A172 (cell line): ENCODE measurements at places on chromosomes 1 and 21. TPM values are rescaled to one million over a fixed set of nuclear protein-coding genes. Genes with fewer than 3 reads are reported as not detected.
A peak's percentile ranks its signal among the peaks of the same experiment; 100 is the strongest.

DNA sequence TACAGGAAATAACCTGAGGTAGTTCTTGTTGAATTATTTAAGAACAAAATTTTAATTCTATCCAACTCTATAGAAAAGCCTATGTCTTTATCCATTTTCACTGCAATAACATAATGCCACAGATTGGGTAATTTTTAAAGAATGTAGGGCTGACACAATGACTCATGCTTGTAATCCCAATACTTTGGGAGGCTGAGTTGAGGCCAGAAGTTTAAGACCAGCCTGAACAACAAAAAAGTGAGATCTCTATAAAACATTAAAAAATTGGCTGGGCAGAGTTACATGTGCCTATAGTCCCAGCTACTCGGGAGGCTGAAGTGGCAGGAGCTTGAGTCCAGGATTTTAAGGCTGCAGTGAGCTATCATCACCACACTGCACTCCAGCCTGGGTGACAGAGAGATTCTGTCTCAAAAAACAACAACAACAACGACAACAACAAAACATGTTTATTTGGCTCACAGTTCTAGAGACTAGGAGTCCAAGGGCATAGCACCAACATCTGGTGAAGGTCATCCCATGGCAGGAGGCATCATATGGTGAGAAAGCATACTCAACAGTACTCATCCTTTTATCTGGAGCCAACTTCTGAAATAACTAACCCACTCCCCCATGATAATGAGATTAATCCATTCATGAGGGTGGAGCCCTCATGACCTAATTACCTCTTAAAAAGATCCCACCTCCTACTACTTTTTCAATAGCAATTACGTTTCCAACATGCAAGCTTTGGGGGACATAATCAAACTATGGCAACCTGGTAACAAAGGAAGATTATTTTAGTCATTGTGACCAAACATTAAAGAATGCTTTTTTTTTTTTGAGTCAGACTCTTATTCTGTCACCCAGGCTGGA is 59.6 kb downstream of the ABL2 start:
- DNase-seq = peak; percentile 62

DNA sequence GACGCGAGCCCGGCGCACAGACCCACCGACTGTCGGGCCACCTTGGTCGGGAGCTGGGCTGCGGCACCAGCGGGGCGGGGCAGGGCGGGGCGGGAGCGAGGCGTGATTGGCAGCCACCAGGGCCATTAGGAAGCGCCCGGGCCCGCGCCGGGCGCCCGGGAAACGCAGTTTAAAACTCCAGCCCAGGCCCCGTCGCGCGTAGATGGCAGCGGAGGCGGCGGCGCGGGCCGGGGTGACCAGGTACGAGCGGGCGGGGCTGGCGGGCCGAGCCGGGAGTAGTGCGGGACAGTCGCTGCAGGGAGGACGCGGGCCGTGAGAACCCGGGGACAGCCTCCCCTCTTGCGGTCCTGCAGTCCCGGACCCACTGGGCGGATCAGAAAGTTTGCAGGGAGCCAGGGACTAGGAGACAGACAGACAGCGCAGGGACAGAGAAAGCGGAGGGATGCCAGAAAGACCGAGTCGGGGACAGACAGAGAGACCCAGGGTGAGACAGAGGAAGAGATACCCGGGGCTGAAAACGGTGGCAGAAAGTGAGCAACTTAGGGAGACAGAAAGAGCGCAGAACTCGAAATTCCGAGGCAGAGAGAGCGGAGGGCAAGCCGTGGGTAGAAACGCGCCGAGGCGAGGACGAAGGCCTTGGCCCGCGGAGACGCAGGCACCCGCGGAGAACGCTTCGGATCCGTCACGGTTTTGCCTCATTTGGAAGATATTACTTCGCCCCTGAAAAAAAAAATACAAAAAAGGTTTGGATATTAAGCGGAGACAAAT is at the start of gene DMBX1:
Gene DMBX1, plus strand, starts transcription at position 199 of the 768 bp plus-strand sequence. CDS start 17,175 bp downstream, outside the sequence.
- DNase-seq = peak; percentile 13

DNA sequence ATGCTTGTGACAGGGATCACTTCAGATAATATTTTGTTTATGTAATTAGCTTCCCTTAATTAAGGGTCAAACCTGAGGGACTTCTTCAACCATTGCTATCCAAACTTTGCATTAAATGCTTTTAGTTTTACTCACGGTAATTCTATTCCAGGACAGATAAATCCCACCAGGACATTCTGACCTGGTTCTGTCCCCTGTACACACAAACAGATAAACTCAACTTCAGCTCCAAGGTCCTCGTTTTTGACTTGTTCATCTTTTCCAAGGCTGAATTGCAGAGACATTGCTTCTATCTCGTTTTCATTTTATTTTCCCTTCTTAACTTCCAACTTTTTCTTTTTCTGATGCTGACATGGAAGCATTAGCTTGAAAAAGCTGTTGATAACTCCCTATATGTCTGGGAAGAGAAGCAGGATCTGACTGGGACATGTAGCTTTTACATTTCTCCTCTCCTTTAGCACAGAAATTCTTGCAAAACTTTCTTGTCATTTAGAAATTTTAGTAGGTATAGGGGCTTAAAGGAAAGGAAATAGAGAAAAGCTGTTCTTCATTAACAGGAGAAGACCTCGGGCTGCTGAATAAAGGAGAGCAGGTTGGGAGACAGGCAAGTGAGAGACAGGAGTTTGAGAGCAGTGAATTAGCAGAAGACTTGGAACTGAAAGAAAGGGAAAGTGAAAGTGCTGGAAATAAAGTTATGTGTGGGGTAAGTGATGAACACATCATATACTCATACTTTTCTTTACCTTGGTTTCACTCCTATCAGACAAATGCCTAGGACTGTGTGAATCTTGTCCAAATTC is 231.7 kb upstream of the B3GALT2 start:
- DNase-seq = peak; percentile 70

DNA sequence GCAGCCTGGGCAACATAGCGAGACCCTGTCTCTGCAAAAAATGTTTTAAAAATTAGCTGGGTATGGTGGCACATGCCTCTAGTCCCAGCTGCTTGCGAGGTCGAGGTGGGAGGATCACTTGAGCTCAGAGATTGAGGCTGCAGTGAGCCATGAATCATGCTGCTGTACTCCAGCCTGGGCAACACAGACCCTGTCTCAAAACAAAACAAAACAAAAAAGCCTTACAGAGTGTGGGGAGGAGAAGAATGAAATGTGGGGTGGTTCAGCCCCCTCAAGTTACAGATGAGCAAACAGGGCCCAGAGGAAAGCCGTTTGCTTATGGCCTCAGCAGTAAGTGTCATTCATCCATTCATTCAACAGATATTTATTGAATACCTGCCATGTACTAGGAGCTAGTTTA is 40.7 kb downstream of the RPS6KA1 start:
- no peak for DNase-seq

DNA sequence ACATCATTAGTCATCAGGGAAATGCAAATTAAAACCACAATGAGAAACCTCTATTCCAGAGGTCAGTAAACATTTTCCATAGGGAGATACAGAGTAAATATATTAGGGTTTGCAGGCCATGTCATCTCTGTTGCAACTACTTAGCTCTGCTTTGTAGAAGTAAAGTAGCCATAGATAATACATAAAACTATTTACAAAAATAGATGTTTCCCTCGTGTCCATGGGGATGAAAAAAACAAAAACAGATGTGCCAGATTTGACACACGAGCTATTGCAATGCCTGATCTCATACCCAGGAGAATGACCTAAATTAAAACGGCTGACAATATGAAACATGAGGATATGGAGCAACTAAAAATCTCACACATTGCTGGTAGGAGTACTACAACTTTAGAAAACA is 17.3 kb downstream of the LTN1 start:
- no peak for DNase-seq

- DNase-seq = no peak
These were observed 15.9 kb upstream of the DISP1 start for GRCh38 chr1:222798975-222799374.

DNA sequence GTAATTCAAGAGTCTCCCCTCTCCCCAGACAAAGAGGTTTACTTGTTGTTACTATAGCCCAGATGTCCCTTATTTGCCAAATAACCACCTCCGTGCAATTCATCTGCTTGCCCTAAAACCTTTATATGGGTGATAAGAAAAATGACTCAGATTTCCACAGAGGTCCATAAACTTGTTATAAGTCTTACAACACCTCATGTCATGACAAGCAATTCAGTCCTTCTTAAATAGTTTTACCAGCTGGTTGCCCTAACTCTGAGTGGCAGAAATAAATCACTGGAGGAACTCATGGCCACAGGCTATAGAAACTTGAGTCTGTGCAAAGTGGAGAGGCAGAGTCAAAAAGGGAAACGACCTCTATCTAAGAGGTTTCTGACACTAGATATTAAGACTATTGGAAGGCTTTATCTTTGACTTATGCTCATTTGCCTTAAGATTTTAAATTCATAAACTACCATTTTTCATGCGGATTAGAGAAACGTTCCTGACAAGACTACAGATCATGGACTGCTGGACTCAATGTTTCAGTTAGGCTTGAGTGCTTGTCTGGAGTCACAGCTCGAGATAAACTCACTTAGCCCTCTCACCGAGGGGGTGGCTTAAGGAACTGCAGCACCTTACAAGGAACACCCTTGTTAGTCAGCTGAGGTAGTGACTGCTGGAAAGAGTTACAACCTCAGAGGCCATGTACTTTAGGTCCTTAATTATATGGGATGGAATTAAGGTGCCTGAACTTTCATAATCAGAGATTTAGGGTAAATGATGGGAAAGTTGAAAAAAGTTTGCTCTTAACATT is 662.5 kb upstream of the USP24 start:
- peak; percentile 18 for DNase-seq

GRCh38 chr1:203291201-203292096 is 13.9 kb upstream of the BTG2 start:
- no peak for DNase-seq

DNA sequence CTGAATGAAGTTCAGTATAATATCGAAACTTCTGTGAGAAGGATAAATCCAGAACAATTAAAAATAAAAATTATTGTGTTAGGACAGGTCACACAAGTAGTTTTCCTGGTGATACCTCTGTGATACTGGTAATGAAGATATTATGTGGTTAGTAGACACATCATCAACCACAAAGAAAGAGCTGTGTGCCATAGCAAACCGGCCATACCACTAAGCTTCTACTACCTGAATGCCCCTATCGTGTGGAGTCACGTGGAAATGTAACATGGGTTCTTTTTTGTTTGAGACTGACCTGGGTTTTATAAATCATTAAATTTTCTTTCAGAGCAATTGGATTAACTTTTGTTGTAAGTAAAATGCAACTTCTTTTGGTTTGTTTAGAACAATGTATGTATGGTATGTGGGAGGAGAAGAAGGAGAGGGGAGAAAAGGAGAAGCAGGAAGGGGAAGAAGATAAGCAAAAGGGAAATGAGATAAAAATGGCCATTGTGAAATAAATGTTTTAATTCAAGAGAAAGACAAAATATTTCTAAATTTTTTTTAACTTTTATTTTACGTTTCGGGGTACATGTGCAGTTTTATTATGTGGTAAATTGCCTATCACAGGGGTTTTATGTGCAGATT is 58.2 kb upstream of the LRRC8B start:
- no peak for DNase-seq

DNA sequence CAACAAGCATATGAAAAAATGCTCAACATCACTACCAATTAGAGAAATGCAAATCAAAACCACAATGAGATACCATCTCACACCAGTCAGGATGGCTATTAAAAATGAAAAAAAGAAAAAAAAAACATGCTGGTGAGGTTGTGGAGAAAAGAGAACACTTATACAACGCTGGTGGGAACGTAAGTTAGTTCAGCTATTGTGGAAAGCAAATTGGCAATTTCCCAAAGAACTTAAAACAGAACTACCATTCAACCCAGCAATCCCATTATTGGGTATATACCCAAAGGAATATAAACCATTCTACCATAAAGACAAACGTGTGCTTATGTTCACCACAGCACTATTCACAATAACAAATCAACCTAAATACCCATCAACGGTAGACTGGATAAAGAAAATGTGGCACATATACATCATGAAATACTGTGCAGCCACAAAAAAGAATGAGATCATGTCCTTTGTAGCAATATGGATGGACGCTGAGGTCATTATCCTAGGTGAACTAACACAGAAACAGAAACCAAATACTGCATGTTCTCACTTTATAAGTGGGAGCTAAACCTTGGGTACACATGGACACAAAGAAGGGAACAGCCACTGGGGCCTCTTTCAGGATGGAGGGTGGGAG is 49.5 kb downstream of the LYST start:
- no peak for DNase-seq

- DNase-seq = no peak
These were observed 7.6 kb downstream of the DR1 start for GRCh38 chr1:93353286-93353685.

DNA sequence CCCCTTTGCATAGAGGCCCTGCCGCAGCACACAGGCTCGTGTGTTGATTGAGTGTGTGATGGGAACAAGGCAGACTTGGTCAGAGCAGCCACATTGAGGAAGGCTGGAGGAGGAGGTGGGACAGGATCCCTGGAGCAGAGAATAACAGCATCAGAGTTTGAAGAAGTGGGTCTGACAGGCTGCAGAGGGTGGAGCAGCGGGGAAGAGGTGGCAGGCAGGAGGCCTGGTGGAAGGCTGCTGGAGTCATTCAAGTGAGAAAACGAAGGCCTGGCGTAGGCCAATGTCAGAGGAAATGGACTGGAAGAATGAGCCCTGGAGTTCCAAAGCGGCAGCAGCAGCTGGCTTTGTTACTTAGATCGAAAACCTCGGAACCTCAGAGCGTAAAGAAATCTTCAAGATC is 115.0 kb upstream of the GRIK3 start:
- no peak for DNase-seq

- no peak for DNase-seq
These were observed 172.0 kb downstream of the LRRC40 start for GRCh38 chr1:70033266-70033873.

GJA4 gene
- total RNA-seq = not detected in 2 replicates

HORMAD1 gene
- not detected in 2 replicates for total RNA-seq

GPBP1L1 gene
- total RNA-seq = 64.5 and 103 TPM in 2 replicates
